ENCODE measurements at places on chromosomes 13 and 19. TPM values are rescaled to one million over a fixed set of nuclear protein-coding genes. Genes with fewer than 3 reads are reported as not detected.

ZNF470 gene
- 3.7 TPM for total RNA-seq

AKT2 gene
- 91.3 TPM for total RNA-seq

PTPRH gene
- total RNA-seq, result under 0.01 TPM

C19orf73 gene
- not detected for total RNA-seq

CELF5 gene
- not detected for total RNA-seq

SMAD9 gene
- 11.5 TPM for total RNA-seq

MBD3L3 gene
- total RNA-seq, result not detected

INSR gene
- total RNA-seq, result 38.6 TPM

FSD1 gene
- total RNA-seq, result not detected

LAIR1 gene
- 8.4 TPM for total RNA-seq

FREM2 gene
- total RNA-seq, result 7.8 TPM

FBXO17 gene
- total RNA-seq, result 15.1 TPM

CEBPA gene
- 17.2 TPM for total RNA-seq

ZIC2 gene
- not detected for total RNA-seq

Data from skeletal muscle tissue (tissue), 5 donors.